Uterus (tissue), 4 donors: ENCODE measurements at places on chromosomes 5 and 9.
A peak's percentile ranks its signal among the peaks of the same experiment; 100 is the strongest.

GRCh38 chr5:43425983-43426382, 13.8 kb upstream of the CCL28 start:
- DNase-seq, result no peak

GRCh38 chr5:137563301-137563645, 64.1 kb upstream of the SPOCK1 start:
- DNase-seq, result no peak

GRCh38 chr5:34923694-34924461, 5.5 kb upstream of the DNAJC21 start:
- DNase-seq, result no peak

DNA sequence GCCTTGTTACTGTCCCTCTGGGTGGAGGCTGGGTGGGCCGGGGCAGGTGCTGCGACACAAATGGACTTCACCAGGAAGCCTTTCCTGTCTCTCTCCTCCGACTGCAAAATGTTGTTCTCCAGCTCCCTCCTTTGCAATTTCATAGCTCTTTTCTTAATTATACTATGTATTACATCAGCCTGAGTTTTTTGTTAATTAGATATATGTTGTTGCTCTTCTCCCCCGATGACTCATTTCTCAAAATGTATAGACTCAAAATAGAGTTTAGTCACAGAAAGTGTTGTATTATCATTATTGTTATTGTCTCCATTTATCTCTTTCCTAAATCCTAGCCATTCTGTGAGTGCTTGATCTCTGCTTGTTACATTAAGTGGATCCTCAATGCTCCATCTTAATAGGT, 122.4 kb upstream of the OSMR start:
- DNase-seq, result no peak

- DNase-seq, result no peak
Observed at GRCh38 chr5:143093452-143094086, 309.9 kb downstream of the NR3C1 start.

- no peak for DNase-seq
Observed at GRCh38 chr5:169655353-169655752, 18.3 kb downstream of the DOCK2 start.

GRCh38 chr5:56516441-56516840, 283.3 kb upstream of the ANKRD55 start:
- DNase-seq, result no peak

DNA sequence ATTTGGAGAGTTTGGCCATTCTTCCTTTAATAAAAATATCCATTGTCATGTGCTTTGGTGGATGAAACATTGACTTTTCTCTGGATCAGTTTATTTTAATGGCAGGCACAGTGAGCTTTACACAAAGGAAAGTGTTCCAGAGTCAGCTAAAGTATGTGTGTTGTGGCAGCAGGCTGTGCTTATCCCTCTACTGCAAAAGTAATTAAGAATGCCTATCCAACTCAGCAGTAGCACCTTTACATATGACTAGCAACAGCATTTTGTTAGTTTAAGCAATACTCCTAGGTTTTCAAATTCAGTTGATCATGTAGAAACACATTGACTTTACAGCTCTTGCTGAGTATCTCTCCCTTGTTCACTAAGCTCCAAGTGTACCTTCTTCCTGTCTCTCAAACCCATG, 730.5 kb upstream of the RGMB start:
- DNase-seq, result no peak

DNA sequence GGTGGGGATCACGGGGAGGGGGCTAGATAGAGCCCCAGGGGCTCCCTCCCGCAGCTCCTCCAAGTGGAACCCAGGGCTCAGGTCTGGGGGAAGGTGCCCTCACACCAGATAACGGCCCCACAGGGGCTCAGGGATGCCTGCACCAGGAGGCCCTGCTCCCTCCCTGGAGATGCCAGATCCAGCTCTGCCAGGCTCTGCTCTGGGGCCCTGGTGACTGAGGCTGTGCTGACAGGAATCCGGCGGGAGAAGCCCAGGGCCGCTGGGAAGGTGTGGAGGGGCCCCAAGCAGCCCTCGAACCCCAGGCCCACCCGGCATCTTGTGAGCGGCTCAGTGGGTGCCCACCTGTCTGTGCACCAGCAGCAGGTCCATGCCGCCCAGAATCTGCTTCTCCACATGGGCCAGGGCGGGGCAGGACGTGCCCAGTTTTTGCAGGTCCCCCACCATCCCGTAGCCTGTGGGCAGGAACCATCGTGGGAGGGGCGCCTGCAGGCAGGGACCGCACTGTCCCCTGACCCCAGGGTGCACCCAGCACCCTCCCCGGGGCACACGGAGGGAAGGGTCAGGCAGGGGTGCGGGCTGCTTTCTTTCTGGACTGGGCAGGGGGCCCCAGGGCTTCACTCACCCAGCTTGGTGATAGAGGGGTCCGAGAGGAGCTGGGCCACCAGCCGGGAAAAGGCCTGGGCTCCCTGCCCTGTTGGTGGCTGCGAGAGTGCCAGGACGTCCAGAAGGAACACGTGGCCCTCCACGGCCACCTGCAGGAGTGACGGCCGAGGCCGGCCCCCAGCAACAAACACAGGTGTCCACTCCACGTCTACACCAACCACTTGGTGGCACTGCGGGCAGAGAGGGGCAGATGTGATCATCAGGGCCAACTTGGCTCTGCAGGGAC, 48.9 kb upstream of the NRARP start:
- DNase-seq, result no peak

DNA sequence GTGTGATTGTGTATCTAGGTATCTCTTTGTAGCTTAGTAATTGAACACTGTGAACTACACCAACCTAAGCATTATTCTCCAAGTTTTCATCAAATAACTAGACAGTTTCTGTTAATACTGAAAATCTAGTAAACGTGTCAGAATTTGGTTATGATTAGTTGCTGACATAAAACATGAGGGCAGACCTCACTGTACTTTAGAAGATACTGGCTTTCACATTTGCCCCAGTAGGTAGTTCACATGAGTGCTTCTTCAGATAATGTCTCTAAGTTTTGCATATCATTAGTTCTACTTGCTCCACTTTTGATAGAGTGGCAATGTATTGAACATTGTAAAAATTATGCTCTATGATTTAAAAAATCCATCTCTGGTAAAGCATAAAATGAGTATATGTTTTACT, 7.1 kb downstream of the CDKN2B start:
- no peak for DNase-seq

- no peak for DNase-seq
Observed at GRCh38 chr9:127931092-127931881, 710 bp upstream of the PIP5KL1 start.

DNA sequence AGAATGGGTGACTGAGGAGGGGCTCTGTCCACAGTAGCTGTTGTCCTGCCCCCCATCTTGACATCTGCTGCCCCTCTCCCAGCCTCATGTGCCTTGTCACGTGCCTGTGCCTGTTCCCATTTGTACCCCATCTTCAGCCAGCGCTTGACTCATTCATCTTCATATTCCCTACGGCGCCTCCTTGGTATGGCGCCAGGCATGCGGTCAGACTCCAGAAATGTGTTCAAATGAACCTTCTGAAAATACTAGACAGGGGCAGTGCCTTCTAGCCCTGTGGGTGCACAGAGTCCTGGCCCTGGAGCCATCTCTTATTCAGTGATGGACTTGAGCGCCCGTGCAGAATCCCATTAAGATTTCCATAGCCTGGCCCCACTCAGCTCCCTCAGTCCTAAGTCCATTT, 46.2 kb downstream of the CFAP77 start:
- no peak for DNase-seq

- peak; percentile 28 for DNase-seq
Observed at GRCh38 chr5:142281008-142281367, 43.8 kb downstream of the SPRY4 start.

DNA sequence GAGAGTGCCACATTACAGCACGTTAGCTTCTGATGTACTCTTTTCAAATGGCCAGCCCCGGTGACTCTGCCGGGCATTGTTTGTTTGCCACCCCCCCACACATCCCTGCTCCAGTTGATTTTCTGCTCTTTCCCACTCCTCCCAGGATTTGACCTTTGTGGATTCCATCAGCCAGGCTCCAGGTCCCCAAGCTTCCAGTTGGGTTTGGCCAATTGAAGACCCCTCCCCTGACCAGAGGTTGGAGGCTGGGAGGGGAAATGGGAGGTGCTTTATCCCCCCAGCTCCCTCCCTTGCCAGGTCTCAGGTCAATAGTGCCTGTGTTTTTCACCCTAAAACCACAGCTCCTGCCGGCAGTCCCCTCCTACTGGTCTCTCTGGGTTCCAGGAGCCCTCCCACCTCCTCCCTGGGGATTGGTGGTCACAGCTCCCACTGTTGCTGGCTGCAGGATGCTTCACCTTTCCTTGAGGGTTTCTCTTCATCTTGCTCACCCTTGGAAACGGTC, 34.9 kb downstream of the IRF1 start:
- DNase-seq, result peak; percentile 11

GRCh38 chr5:96434201-96434645, 1.2 kb upstream of the PCSK1 start:
- DNase-seq, result no peak

- DNase-seq, result no peak
Observed at GRCh38 chr9:125797930-125798329, 50.8 kb downstream of the PBX3 start.

- peak; percentile 48 for DNase-seq
Observed at GRCh38 chr9:470552-471194, 256.0 kb downstream of the DOCK8 start.

DNA sequence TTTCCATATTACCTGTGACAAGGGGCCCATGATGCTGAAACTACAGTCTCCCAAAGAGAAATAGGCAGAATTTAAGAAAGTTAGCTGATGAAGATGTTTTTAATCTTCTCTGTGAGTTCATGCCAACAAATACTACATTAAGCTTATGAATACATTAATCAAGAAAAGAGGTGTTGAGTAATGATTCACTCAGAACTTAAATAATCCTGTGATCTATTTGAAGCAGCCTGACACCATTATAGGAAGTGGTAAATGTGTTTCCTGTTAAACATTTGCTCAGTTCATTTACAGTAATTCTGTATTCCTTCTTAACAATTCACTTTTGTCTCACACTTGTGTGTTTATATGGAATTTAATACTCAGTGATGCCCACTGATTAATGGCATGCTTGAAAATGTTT, 75.0 kb upstream of the IZUMO3 start:
- DNase-seq, result no peak

DNA sequence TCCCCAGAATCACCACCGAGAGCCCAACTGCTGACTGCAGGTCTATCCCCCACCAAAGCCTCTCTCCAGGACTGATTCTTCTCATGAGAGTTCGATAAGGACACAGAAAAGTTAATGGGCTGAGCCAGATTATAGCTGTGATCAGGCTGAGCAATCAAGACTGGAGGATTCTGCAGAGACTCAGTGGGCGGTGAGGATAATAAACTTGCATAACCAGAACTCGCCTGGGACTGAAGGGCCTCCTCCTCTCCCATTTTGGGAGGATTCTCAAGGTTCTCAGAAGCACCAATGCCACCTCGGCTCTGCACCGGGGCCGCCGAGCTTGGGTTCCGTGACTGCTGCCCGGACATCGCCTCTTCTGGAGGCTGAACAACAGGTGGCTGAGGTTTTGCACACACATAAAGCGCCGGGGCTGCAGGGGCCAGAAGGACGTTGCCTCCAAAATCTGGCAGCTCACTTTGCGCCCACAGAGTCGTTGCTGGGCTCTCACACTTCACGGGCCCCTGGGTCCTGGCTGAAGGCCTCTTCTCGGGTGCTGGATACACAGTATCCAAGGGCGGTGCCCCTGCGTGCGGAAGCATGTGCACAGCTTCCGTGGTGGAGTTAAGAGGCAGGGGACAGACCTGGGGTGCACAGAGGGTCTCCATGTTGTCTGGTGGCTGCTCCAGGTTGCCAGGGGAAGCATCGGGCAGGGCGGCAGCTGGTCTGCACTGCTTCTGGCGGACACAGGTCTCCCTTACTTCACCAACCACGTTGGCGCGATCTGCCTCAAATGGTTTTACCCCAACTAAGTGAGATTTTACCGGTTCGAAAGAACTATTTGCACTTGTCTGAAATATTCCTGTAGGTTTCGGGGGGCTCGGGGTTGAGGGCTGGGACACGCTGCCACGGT, 7.6 kb downstream of the SEC16A start:
- DNase-seq, result no peak

GRCh38 chr5:68502531-68502930, 287.0 kb downstream of the PIK3R1 start:
- DNase-seq, result no peak

- no peak for DNase-seq
Observed at GRCh38 chr5:81838307-81838906, 87.5 kb upstream of the SSBP2 start.

DNA sequence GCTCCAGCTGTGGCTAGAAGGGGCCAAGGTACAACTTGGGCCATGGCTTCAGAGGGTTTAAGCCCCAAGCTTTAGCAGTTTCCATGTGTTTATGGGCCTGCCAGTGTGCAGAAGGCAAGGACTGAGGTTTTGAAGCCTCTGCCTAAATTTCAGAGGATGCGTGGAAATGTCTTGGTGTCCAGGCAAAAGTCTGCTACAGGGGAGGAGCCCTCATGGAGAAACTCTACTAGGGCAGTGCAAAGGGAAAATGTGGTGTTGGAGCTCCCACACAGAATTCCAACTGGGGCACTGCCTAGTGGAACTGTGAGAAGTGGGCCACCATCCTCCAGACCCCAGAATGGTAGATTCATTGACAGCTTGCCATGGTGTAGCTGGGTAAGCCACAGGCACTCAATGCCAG, 527.2 kb upstream of the RORB start:
- no peak for DNase-seq

GRCh38 chr9:79542735-79543620, 28.8 kb upstream of the TLE4 start:
- no peak for DNase-seq

DNA sequence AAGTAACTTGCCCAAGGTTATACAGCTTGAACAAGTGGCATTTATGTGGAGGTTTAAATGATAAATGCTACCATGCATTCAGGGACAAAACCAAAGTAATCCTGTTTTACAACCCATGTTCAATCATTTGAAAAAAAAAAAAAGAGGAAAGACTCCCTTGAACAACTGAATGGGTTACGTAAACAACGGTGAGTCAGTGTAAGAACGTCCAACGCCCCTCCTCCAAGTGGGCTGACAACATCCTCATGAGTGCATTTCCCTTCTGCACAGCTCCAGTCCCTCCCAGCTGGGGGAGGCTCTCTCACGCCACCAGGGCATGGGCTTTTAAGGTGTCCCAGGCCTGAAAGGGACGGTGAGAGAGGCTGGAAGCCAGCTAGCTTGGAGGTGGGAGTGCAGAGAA, 90.0 kb downstream of the PRRT1B start:
- DNase-seq, result peak; percentile 86

GRCh38 chr5:41410737-41411136, 99.7 kb downstream of the PLCXD3 start:
- no peak for DNase-seq

DNA sequence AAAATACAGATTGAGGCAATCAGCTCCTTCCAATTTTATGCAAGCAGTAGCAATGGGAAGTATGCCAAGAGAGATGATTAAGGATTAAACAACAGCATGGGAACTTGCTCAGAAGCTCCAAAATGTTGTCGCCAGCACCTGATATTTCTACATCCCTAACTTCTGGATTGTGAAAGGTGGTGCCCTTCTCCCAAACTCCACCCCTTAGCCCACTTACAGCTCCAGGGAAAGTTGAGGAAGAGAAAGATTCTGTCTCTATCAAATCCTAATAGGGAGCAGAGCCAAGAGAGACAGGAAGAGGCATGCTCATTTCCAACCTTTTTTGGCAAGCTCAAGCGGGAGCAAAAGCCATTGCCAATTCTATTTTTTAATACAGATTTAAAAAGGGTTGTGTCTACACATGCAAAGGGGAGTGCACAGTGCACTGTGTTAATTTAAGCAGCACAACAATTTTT, 92.4 kb upstream of the NR3C1 start:
- DNase-seq, result peak; percentile 21

GRCh38 chr9:123033864-123034601, 566 bp downstream of the GPR21 start:
- no peak for DNase-seq
